Activated CD8-positive, alpha-beta memory T cell treated with anti-CD3 and anti-CD28 coated beads for 1 hour (primary cell): ENCODE measurements at places on chromosomes 4 and X.

GRCh38 chr4:97016186-97016907, 1126.9 kb downstream of the STPG2 start:
- DNase-seq = no peak

DNA sequence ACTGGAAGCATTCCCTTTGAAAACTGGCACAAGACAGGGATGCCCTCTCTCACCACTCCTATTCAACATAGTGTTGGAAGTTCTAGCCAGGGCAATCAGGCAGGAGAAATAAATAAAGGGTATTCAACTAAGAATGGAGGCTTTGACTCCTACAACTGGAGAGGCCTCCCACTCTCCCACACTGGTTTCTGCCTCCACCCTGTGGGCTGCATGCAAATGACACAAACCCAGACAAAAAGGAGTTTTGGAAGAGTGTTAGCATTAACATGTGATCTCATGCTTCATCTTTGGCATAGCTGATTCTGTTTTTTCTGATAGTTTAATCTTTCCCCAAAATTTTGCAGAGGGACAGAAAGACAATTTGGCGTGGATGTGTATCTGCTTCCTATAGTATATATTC, 80.8 kb upstream of the IQCM start:
- no peak for DNase-seq

DNA sequence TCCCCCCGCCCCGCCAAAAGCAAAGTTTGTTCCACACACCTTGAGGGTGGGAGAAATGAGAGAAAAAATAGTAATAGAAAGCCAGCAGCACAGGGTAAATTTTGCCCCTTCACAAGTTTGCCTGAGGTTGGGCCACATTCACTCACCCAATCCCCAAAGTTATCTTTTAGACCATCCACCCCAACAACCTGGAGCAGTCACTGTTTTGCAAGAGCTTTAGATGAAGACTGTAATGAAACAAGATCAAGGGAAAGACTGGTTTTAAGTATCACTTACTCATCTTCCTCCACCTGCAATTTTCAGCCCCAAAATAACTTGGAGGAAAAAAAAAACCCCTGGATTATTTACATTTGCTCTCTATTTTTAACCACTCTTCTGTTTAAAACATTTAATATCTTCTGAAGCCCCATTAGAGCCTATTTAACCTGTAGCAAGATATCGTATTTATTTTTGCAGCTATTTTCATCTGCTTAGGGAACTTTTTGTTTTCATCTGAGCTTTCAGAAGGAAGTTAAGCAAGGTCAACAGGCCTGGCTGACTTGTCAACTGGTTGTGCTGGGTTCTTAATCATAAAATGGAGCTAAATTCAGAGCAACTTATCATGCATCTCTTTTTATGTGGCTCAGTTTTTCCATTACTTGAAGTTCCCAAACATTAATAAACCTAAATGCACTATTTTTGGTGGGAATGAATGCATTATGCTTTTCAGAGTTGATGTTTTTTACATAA, 24.6 kb upstream of the TBL1X start:
- DNase-seq = no peak

DNA sequence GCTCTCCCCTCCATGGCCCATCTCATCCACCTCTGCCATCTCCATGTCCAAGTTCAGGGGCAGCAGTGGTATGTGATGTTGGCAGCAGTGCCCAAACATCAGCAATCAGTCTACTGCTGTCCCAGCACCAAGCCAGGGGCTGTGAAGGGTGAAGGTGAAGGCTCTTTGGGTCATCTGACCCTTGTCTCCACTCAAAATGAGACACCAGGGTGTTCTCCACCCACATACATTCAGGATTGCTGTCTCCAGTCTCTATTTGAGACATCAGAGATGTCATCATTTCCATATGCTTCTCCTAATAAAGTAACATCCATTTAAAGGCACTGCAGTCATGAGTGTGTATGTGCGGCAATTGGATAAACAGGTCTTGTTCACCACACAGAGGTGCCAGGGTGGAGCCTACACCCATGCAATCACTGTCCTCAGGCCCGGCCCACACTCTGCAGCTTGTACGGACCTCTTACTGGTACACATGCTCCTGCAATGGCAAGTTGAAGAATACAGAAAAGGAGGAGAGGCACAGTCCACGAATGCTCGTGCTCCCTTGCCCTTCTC, 22.2 kb downstream of the MAML3 start:
- DNase-seq = no peak

GRCh38 chrX:41607264-41607832, 81.4 kb upstream of the GPR34 start:
- DNase-seq = no peak

GRCh38 chr4:4856071-4857000, 3.1 kb upstream of the MSX1 start:
- DNase-seq = no peak

- DNase-seq = no peak
Observed at GRCh38 chrX:10574663-10575062, 45.7 kb downstream of the MID1 start.
